ENCODE measurements at places on chromosomes 1 and 21. TPM values are rescaled to one million over a fixed set of nuclear protein-coding genes. Genes with fewer than 3 reads are reported as not detected.

The MAN1C1 gene
- 15.5 TPM for polyA plus RNA-seq

The KIF2C gene
- polyA plus RNA-seq, result 2.3 TPM

The OR2AJ1 gene
- polyA plus RNA-seq, result not detected

The FUBP1 gene
- polyA plus RNA-seq, result 57.1 TPM

The PCP4L1 gene
- polyA plus RNA-seq, result not detected

The PEX19 gene
- polyA plus RNA-seq, result 32.3 TPM

The LCE1D gene
- polyA plus RNA-seq, result not detected

The GCLM gene
- 8.1 TPM for polyA plus RNA-seq

The LCE1F gene
- polyA plus RNA-seq, result not detected

The IL19 gene
- polyA plus RNA-seq, result not detected
